ENCODE measurements at places on chromosomes 7 and 10. TPM values are rescaled to one million over a fixed set of nuclear protein-coding genes. Genes with fewer than 3 reads are reported as not detected.

DNA sequence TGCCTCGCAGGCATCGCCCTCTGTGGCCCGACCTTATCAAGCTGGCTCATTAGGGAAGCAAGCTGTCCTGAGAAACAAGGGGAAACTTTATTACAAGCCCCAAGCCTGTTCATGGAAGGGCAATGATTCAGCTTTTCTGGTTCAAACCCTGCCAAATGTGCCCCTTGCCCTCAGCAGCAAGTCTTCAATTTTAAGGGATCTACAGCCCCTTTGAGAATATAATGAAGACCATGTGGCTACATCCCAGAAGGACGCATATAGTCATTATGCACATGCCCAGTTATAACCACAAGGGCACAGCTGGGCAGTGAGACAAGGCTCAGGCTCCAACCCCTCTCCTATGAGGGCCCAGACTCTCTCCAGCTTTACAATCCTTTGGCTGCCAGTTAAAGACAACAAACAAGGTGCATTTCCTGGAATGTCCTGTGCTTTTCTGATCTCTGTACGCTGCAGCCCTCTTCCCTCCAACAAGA, 56.7 kb downstream of the DDC start:
- no peak for DNase-seq

AGAP9 gene
- total RNA-seq: 7.3 TPM

DNA sequence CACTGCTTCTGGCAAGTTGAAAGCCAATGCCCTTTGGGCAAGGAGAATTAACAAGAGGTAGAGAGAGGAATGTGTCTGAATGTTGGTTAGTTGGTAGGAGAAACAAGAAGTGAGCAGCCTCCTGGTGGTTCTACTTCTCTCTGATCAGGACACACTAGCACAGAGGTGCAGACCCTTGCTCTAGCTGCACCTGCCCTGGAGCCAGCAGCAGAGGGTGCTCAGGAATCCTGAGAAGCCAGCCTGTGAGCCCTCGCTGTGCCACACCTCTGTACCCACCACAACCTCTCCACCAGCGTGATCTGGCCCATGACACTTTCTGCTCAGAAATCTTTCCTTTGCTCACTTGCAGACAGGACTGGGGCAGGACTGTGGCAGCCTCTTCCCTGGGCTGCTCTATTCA, 364.7 kb downstream of the RPS24 start:
- no peak for DNase-seq

DNA sequence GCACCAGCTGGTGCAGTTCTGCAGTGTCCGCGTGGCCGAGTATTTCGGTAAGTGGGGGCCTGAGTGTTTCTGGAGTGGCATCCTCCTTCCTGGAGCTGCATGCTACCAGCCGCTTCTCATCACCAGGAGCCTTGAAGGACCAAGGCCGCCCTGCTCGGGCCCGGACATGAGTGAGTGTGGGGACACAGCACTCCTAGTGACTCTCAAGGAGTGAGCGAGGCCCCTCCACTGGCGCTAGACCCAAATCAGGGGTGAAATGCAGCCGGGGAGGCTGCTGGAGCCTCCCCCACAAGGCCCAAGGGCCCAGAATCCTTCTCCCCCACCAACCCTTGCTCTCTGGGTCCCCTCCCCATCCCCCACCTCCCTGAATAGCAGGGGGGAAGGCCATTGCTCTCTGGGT, 48.0 kb downstream of the CAMK2B start:
- DNase-seq: peak; percentile 26

- no peak for DNase-seq
These were observed 258.9 kb upstream of the NPY start for GRCh38 chr7:24025094-24025493.

TEX47 gene
- total RNA-seq: not detected

GRCh38 chr7:81285142-81285871, 366.5 kb upstream of the SEMA3C start:
- DNase-seq: no peak

DNA sequence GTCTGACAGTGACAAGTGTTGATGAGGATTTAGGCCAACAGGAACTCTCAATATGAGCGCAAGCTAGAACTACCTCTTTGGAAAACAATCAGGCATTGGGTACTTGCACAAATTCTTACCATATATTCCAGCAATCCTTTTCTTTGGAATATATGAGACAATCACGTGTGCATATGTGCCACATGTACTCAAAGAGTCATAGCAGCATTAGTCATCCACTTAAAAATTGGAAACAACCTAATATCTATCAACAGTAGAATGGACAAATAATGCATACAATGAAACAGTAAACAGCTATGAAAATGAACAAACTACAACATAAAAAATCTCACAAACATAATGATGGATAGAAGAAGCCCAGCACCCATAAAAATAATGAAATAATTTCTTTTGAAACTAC, 179.7 kb downstream of the GLI3 start:
- DNase-seq: no peak

- no peak for DNase-seq
These were observed 723.7 kb downstream of the SORCS1 start for GRCh38 chr10:106440767-106441166.

SHTN1 gene
- 20.9 TPM for total RNA-seq

DNA sequence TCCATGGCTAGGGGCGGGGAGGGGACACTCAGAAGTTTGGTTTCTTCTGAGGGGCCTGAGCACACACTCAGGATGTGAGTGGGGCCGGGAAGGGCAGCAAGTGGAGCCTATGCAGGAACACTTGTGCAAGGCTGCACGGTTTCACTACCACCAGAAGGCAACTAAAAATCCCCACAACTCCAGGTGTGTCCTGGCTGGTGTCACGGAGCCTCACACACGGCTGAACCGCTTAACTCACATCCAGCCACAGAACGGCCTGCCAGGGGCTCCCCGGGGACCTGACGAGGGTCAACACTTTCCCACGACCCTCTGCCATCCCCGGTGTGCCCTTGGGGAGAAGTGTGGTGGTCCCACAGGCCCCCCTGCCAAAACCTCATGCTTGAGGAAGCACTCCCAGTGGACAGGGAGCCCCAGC, 173.9 kb downstream of the ELFN1 start:
- DNase-seq: no peak

Measured in aorta (tissue), 5 donors.